ENCODE measurements at places on chromosomes 13 and 19. TPM values are rescaled to one million over a fixed set of nuclear protein-coding genes. Genes with fewer than 3 reads are reported as not detected.

SELENOV gene
- not detected for total RNA-seq

TGFBR3L gene
- 9.9 TPM for total RNA-seq

DNA sequence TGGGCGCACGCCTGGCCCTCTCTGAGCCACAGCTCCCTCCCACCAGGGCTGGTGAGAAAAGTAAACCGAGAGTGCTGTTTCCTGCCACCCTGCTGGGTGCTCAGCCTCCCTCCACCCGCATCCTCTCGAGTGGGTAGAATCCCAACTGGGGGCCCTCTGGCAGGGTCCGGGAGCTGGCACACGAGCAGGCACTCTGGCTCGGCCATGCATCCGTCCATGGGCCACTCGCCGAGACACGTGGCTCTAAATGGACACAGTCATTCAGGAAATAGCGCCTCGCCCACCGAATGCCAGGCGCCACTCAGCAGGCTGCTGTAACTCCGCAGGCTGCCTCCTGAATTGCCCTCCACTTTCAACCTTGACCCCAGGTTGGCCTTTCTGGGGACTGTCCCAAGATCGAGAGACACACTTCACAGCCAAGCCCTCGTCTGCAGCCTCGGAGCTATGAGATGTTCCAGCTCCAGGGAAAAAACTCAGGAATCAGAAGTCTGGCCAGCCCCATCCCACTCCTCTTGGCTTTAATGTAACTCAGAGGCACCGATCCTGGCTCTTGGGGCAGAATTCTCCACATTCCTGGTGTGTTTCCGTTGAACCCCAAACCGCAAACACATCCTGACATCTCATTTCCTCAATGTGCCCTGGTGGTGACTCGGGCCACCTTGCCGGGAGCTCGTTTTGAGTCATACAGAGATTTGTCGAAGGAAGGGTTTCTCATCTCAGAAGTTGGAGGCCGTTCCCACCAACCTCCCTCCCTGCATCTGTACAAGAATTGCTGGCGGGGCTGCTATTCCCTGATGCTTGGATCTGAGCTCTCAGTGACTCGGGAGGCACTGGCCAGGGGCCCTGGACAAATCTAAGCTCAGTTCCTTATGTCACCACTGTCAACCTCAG is 14.1 kb downstream of the KLF2 start:
- H3K27ac ChIP-seq: peak overlapping the region; percentile 34
- H3K4me1 ChIP-seq: no peaks in the 10 kb centered on the region
- H3K36me3 ChIP-seq: no peaks in the 10 kb centered on the region
- DNase-seq: no peak

DNA sequence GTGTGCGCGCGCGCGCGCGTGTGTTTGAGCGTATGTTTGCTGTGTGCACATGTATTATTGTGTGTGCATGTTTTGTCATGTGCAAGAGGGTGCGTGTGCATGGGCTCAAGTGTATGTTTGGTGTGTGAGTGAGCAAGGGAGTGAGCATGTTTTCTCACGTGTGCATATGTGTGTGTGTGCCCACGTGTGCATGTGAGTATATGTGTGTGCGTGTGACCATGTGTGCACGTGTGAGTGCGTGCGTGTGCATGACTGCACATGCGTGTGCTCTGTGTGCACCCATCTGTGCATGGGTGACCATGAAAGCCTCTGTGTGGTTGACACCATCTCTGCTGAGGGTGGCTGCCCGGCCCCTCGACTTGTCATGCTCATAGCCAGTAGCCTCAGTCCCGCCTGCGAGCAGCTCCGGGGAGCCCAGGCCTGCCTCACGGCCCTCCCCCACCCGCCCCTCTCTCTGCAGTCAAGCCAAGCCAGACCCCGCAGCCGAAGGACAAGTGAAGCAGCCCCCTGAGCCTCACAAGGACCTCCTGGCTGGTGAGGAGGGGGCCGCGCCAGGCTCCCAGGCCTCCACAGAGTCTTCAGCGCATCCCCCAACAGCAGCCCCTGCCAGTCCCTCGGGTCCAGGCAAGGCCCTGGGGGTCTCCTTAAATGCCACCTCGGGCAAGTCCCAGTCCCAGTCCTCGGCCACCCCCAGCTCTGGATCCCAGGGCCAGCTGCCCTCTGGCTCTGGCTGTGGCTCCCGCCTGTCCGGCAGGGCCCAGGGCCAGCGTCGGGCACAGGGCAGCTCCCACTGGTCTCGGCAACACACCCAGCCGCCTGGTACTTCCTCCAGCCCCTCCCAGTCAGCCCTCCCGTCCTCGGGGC is 6.0 kb downstream of the REEP6 start:
- no peak overlapping the region for H3K4me3 ChIP-seq
- DNase-seq: no peak
- H3K27me3 ChIP-seq: no peaks in the 10 kb centered on the region
- H3K27ac ChIP-seq: no peak overlapping the region

DNA sequence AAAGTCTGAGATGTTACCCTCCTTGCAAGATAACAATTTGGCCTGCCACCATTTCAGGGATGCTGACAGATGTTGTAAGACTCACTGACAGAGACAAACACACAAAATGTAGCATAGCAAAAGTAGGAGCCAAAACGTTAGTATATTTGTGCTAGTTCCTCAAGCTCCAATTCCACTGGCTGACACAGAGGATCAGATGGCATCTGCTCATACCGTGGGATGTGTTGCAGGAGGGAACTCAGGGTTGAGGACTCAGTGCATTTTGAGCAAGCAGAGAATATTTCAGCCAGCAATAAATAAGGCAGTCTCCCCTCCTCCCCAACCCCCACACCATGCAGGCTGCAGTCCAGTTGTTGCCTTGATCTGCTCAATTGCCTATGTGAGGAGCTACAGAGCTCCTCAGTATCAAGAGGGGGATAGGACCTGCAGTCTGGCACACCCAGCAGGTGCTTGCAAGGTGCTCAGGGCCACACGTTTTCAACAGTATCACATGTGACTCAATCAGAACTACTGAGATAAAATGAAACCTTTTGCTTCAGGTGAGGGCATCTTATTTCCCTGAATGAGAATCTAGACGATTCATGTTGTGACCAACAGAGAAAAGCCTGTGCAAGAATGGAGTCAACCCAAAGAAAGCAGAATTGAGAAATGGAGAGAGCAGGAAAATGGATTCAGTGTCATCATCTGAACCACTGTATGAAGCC is 23.6 kb upstream of the LRCH1 start:
- no peaks in the 10 kb centered on the region for H3K36me3 ChIP-seq
- DNase-seq: no peak
- no peak overlapping the region for H3K4me3 ChIP-seq
- no peaks in the 10 kb centered on the region for H3K4me1 ChIP-seq
- H3K27ac ChIP-seq: no peak overlapping the region

DNA sequence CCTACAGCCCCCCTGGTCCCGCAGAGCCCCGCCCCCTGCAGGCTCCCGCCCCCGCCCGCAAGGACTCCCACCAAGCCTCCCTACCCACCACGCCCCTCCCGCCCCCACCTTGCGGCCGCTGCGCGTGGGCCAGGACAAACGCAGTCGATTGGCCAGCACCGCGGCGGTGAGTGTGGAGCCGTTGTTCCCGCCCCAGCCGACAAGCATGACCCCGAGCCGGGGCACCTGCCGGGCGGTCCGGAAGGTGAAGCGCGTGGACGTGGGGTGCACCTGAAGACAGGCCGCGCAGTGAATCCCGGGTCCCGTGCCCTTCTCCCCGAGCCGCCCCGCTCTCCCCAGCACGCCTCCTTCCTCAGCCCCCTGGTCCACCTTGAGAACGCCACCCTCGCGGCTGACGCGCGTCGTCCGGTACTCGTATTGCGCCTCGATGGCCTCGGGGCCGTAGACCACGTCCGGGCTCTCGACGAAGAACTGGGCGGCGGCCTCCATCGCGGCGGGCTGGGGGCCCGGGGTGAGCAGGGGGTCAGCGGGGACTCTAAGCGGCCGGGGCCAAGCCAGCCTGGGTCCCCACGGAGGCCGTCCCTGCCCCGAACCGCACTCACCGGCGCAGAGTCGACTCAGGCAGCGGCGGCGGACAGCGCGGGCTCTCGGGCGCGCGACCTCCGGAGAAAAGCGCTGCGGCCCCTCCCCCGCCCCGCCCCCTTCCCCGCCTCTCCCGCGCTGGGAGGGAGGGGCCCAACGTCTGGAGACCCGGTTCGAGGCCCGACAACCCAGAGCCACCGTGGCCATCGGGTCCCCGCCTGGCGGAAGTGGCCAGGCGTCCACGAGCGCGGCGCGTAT is at the start of gene ISYNA1:
ISYNA1 (minus strand) TSS at position 643 of the 840 bp plus-strand sequence; CDS start at position 489, 154 bp downstream.
- no peaks in the 10 kb centered on the region for H3K27me3 ChIP-seq
- H3K36me3 ChIP-seq: no peaks in the 10 kb centered on the region
- H3K4me1 ChIP-seq: peaks cover 65% of the 10 kb centered on the region
- H3K27ac ChIP-seq: peak within 1 kb of the TSS; percentile 69

DNA sequence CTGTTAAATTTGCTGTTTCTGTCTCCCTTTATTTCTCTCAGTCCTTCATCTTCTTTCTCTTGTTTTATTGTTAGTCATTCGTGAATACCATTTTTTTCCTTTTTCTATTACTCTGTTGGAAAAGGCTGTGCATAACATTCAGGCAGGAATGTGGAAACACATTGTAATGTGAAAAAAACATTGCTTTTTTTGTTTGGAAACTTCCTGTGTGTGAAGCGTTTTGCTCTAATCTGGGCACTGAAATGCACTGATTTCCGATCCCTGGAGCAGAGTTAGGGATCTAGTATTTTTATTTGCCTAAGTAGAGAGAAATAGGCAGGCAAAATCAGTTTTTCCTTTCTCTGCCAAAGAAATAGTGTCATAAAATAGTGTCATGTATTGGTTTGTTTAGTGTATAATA is 155.5 kb downstream of the PCCA start:
- H3K36me3 ChIP-seq: no peaks in the 10 kb centered on the region
- no peak overlapping the region for H3K4me3 ChIP-seq
- H3K4me1 ChIP-seq: no peaks in the 10 kb centered on the region
- H3K27ac ChIP-seq: no peak overlapping the region
- DNase-seq: no peak
- no peaks in the 10 kb centered on the region for H3K27me3 ChIP-seq

- H3K4me3 ChIP-seq: no peak overlapping the region
- H3K36me3 ChIP-seq: no peaks in the 10 kb centered on the region
- no peaks in the 10 kb centered on the region for H3K27me3 ChIP-seq
- no peak for DNase-seq
These were observed 12.5 kb upstream of the MYCBP2 start for GRCh38 chr13:77339408-77339807.

DNA sequence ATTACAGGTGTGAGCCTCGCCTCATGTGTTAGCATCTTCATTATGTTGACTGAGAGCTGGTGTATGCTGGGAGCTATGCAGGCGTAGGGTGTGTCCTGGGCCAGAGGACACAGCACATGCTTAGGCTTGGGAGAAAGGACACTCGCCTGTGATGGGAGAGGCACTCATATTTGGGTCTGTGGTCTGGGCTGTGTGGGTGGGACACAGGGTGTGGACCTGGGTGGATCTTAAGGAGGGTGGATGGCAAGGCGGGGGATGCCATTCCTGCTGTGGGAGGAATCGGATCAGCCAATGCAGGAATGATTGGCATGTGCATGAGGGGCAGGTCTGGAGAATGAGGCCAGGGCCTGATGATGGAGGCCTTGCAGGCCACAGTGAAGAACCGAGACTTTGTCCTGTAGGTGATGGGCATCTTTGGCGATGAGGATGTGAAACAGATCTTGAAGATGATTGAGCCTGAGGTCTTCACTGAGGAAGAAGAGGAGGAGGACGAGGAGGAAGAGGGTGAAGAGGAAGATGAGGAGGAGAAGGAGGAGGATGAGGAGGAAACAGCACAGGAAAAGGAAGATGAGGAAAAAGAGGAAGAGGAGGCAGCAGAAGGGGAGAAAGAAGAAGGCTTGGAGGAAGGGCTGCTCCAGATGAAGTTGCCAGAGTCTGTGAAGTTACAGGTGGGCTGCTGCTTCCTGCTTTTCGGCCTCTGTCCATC is 55.4 kb downstream of the RYR1 start:
- no peaks in the 10 kb centered on the region for H3K4me1 ChIP-seq
- H3K4me3 ChIP-seq: no peak overlapping the region
- H3K27ac ChIP-seq: no peak overlapping the region
- H3K27me3 ChIP-seq: no peaks in the 10 kb centered on the region

- H3K27me3 ChIP-seq: no peaks in the 10 kb centered on the region
- H3K4me1 ChIP-seq: peaks cover 66% of the 10 kb centered on the region
- no peak overlapping the region for H3K4me3 ChIP-seq
- peak; percentile 73 for DNase-seq
- H3K27ac ChIP-seq: peak overlapping the region; percentile 92
These were observed 38.7 kb upstream of the C1QTNF9 start for GRCh38 chr13:24270639-24271141.

All from body of pancreas (tissue), 4 donors.